Mucosa of descending colon (tissue), 3 donors: ENCODE measurements at places on chromosomes 12 and 14. TPM values are rescaled to one million over a fixed set of nuclear protein-coding genes. Genes with fewer than 3 reads are reported as not detected.

DNA sequence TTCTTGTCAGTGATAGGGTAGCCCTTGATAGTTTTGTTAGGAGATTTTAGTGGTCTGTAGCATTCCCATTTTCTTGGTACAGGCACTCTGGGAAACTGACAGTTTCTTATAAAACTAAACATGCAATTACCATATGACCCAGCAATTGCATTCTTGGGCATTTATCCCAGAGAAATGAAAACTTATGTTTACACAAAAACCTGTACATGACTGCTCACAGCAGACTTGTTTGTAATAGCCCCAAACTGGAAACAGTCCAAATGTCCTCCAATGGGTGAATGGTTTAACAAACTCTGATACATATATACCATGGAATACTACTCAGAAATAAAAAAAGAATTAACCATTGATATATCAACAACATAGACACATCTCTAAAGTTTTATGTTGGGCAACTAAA, 75.5 kb downstream of the BORCS5 start:
- DNase-seq = no peak

DNA sequence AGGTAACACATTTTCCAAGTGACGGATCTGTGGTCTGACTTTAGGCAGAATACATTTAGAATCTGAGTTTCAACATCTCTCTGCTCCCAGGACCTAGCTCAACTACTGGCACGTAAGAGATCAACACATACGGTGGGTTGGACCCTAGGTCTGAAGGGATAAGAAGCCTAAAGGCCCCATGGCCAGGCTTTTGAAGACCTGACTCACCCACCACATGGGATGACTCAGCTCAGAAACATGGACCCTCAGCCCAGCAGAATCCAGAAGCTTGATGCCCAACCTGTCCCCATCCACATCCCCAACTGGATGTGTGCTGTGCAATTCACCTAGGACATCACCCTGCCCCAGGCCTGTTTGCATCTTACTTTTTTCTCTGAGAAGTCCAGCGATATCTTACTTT, 770.2 kb downstream of the BCL11B start:
- DNase-seq = no peak

Gene FAIM2
- total RNA-seq = 12.9 TPM

Gene ADCY4
- 20.7 TPM for total RNA-seq
